ENCODE measurements at places on chromosomes 3 and 15. TPM values are rescaled to one million over a fixed set of nuclear protein-coding genes. Genes with fewer than 3 reads are reported as not detected.

The NTRK3 gene
- 3.2 TPM for total RNA-seq

DNA sequence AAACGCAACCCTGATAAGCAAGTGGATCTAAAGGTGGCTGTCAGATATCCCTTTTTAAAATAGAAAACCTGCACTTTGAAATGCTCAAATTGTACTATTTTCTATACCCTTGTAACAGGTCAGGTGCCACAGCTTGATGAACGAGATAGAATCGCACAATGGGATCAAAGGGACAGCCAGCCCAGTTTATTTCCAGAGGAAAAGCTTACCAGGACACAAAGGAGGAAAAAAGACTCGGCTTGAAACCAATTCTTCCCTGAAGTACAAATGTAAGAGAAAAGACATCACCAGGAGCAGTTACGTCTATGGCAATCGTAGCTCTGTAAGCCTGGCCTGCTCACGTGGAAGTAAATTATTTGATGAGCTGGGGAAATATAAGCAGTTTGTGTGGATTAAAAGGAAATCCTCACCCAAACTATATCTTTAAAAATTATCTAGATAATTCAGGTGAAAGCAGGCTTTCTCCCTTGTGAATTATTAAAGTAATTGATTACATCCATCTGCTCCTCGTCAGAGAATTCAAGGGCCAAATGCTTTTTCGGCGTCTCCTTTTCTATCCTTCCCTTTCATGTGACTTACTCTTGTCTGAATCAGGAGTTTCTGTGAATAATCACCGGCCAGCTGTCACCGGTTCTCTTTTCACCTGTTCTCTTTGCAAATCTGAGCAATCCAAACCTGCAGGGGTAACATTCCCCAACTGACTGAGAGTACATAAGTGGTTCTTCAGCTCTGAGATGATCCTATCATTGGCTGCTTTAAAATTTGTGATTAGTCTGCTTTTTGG lies 339.2 kb upstream of the ONECUT1 start:
- DNase-seq, result no peak

DNA sequence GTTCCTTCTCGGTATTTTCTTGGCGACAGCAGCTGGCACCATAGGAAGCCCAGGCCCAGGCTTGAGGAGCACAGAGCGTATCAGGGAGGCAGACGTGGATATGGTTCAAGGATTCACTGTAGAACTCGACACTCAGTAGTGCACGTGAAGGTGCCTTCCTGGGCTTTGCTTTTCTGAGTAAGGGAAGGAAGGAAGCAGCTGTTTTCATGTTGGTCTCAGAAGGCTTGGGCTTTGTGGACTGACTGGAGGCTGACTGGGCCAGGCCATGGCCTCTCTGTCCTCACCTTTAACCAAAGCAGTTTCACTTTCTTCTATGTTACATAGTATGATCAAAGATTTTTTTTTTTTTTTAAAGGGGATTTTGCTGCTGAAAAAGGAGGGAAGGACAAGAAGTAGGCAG lies 6.9 kb upstream of the GHRL start:
- DNase-seq, result no peak

- no peak for DNase-seq
These were observed 993 bp downstream of the PLCL2 start for GRCh38 chr3:16885593-16886302.

DNA sequence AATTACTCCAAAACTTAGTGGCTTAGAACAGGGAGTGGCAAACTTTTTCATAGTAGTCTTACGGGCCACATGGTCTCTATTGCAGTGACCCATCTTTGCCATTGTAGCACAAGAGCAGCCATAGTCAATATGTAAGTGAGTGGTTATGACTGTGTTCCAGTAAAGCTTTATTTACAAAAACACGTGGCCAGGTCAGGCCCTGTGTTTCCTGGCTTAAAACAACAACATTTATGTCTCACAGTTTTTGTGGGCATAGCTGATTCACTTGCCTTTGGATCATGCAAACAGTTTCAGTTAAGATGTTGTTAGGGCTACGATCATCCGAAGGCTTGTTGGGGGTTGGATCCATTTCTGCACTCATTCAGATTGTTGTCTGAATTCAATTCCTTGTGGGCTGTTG lies 103.8 kb downstream of the CHCHD6 start:
- no peak for DNase-seq

The KIF9 gene
- 8.4 TPM for total RNA-seq

DNA sequence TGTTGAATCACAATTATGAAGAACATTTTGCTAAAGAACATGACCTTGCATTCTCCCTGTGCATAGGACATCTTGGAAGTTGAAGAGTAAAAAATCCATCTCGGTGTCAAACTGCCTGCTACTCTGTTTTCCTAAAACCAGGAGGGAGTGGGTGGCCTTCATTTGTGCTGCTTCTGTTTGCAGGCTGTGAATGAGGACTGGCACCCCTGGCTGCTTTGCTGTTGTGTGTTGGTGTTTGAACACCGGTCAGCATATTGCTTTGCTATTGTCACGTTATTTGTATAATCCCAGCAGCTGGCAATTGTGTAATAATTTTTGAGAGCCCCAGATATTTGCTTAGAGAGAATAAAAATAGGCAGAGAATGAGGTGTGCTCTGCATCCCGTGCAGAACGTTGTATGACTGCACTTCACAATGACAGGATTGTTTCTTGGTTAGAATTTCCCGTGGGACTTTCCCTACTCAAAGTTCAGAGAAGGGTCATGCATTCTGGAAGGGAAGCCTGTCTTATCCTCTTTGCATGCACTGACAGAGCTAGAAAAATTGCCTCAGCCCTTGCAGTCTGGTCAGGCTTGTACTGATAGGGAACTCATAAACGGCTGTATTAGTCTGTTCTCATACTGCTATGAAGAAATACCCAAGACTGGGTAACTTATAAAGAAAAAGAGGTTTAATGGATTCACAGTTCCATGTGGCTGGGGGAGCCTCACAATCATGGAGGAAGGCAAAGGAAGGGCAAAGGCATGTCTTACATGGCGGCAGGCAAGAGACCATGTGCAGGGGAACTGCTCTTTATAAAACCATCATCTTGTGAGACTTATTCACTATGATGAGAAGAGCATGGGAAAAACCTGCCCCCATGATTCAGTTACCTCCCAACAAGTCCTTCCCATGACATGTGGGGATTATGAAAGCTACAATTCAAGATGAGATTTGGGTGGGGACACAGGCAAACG lies 16.3 kb downstream of the SV2B start:
- DNase-seq, result no peak

Measured in Right ventricle myocardium superior (tissue), 1 donor.